ENCODE measurements at places on chromosomes 5 and 9.
A peak's percentile ranks its signal among the peaks of the same experiment; 100 is the strongest.

DNA sequence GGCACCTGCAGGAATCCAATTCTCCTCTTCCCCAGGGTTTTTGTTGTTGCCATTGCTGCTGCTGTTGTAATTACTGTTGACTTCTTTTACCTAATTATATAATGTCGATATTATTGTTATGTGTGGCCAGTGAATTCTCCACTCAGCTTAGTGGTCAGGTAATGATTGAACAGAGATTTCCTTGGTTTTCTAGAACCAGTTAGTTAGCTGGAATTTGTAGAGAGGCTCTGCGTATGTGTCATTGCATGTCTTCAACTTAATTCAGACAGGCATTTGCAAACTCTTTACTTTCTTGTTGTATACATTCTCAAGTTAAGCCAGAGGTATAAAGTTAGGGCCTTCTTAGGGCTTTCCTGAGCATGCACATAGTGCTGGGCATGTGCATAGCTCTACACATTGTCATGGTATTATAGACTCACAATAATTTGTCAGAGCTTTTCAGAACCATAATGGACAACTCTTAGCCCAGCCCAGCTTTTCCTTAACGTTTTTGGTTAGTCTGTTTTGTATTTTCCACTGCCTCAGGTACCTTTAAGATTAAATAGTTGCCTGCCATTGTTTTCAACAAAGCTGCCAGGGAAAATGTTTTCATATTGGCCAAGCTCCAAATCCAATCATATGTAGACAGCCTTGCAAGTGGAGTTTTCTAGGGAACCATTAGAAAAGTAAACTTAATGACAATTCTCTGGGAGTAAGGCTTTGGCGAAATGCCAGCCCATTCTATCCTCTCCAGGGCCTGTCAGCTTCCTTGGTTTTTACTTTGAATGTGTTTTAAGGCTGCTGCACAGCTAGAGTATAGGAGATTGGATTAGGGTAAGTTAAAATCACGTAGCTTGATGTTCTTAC, 68.1 kb downstream of the UBE2R2 start:
- no peak for DNase-seq

DNA sequence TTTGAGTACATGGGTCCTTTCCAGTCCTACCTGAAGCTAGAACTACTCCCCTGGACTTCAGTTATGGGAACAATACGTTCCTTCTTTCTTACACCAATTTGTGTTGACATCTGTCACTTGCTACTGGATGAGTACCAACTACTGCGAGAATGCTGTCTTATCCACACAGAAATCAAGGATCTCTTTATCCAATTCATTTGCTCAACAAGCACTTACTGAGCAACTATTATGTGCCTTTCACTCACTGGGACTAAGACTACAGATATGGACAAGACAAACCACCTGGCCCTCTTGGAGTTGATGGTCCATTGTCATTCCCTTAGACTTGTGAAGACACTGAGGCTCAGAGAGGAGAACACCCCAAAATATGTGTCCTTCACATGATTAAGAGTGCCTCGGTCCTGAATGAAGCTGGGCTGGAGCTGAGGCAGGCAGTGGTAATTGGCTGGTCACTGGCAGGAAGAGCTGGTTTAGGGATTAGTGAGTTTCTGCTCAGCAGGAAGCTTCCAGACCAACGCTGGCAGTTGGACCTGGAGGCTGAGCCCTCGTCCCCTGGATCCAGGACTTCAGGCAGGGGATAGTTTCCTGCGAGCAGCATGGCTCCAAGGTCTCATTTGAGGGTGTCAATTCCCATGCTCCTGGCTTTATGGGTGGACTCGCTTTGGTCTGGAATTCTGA, 8.4 kb upstream of the ARSI start:
- no peak for DNase-seq

GRCh38 chr9:36922548-36922947, 111.5 kb downstream of the PAX5 start:
- no peak for DNase-seq

- peak; percentile 96 for DNase-seq
Measured at GRCh38 chr9:98255578-98256296, at the start of gene TBC1D2. Gene TBC1D2, minus strand, starts transcription at chr9:98255649. Its CDS starts 108 bp downstream, at chr9:98255541.

DNA sequence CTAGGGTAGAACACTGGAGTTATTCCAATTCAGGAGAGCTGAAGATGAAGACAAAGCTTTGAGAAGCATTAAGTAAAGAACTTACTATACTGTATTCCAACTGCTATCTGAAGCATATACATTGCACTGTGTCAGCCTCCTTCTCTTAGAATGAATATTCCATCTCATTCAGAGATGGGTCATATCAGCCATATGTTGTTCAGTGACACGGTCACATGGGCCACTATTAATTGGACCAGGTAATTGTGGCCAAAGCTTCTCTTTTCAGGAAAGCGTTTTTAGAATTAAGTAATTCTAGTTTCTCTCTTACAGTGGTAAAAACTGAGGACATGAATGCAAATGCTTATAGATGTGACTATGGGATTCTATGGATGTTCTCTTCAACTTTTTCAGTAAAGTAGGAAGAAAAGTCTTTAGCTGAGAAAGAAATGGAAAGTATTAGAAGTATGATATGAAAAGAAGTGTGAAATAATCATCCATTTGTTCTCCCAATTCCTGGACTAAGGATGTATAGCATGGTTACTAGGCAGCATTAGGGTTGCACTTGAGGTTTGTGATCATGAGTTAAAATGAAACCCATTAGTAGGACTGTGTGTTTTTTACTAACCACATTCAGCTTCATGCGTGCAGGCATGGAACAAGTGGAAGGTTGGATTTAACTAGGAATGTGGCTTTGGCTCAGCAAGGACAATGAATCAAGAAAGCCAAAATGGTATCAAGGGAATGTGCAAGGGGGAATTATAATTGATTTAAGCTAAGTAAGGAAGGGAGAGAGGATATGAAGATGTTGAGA, 40.9 kb downstream of the CETN3 start:
- no peak for DNase-seq

DNA sequence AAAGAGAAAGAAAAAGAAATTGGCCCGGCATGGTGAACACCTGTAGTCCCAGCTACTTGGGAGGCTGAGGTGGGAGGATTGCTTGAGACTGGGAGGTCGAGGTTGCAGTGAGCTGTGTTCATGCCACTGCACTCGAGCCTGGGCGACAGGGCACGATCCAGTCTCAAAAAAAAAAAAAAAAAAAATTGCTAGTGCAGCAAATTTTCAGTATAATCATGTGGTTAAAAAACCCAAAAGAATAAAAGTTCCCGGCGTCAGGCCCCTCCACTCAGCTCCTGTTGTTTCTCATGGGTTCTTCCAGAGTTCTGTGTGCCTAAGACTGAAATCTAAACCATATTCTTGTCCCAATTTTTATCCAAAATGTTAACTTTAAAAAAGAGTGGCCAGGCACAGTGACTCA, 49.1 kb downstream of the WNK2 start:
- no peak for DNase-seq

DNA sequence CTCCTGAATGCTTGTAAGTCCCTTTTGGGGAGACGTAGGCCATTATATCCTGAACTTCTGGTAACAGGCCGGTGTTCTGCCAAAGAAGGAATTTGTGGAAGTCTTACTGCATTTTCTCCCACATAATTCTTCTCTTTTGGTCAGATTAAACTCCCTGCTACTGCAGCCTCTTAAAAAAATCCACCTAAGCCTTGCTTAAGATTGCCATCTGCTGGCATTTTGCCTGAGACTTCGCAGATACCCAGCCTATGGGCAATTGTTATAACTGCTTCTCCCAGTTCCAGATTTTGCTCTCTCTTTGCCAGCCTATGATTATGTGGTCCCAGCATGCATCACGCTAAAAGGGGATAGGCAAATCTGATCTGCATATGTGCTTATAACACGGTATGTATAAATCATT, 391.6 kb upstream of the CHD1 start:
- no peak for DNase-seq

DNA sequence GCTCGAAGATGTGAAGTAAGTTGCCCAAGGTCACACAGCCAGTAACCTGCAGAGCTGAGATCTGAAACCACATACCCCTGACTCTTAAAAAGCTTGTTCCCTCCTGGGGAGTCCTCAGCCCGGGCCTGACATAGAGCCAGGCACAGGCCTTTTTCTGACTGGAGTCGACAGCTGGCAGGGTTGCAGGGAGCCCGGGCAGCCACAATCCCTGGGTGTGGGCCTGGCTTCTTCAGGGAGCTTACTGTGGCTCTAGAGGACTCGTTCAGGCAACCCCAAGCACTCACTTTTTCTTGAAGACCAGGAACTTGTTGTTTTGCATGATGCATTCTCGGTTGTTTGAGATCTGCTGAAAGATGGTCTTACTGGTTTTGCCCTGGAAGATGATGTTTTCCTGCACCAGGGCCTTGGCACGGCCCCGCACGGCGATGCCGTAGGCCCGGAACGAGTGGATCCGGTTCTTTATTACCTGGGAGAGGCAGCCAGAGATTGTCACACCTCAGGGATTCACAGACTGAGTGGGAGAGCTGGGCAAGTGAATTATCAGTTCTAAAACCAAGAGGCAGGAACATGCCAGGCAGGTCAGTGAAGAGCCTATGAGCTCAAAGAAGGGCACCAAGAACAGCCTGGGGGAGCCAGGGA, 30.0 kb downstream of the POLR1E start:
- no peak for DNase-seq

DNA sequence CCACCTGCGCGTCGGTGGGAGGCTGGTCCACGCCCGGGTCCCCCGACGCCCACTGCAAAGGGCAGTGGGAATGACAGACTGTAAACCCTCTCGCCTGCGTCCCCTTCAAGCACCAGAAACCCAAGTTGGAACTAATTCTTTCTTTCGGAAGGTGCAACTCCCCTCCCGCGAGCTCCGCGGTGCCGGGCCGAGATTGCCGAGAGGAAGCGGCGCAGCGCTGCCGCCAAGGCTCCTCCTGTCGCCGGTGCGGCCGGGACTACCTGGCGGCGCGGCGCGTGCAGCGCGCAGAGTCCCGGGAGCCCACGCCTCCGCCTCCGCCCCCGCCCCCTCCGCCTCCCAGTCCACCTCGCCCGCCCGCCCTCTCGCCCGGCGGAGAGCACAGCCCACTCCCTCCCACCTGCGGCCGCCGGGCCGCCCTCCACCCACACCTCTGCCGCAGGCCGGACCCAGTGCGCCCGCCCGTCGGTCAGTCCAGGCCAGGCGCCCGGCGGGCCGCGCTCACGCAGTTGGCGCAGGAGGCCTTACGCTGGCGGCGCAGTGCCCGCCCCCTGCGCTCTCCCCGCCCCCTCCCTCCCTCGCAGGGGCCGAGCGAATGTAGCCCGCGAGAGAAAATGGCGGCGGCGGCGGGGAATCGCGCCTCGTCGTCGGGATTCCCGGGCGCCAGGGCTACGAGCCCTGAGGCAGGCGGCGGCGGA, at the start of gene MAP3K1:
TSS of gene MAP3K1 (plus strand) at position 587 of the 695 bp plus-strand sequence. CDS start at position 612, 25 bp downstream.
- DNase-seq, result peak; percentile 73

- no peak for DNase-seq
Measured at GRCh38 chr5:147340941-147341340, 106.1 kb downstream of the STK32A start.

GRCh38 chr9:117411547-117411946, 3.3 kb downstream of the ASTN2 start:
- no peak for DNase-seq

- DNase-seq, result no peak
Measured at GRCh38 chr9:105103776-105104175, 140.7 kb upstream of the SLC44A1 start.

- no peak for DNase-seq
Measured at GRCh38 chr9:120696551-120697230, 17.6 kb downstream of the MEGF9 start.

DNA sequence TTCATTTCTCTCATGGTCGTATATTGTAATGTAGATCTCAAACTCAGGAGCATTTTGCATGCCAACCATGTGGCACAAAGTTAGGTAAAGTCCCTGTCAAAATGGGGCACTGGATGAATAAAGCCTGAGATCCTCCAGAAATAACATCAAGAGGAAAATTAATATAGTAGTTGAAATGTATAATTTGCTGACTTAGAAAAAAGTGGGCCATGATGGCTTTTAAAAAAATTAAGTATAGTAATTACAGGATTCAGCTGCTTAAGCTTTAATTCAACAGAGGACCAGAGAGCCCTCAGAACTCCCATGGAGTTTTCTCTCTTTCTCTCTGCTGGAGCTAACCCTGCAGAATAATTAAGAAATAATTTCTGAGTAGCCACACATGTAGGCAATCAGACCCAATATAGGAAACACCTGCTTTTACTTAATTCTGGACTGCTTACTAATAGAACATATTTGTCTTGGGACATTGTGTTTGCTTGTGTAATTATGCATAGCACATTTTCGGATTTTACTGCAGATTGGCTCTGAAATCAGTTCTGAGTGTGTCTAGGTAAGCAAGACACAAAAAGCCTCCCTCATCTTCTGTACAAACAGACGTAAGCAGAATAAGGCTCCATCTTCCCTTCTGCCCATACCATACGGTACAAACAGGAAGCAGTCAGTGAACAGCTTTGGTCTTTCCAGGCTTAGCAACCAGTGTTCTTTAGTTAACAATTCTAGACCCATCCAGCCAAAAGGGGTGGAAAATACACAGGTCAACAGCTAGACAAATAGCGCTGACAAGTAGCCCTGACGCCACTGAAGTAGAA, 26.5 kb upstream of the PCSK1 start:
- no peak for DNase-seq

- DNase-seq, result no peak
Measured at GRCh38 chr9:138049779-138050471, 172.3 kb downstream of the CACNA1B start.

GRCh38 chr9:126628146-126628545, 14.4 kb downstream of the LMX1B start:
- no peak for DNase-seq

DNA sequence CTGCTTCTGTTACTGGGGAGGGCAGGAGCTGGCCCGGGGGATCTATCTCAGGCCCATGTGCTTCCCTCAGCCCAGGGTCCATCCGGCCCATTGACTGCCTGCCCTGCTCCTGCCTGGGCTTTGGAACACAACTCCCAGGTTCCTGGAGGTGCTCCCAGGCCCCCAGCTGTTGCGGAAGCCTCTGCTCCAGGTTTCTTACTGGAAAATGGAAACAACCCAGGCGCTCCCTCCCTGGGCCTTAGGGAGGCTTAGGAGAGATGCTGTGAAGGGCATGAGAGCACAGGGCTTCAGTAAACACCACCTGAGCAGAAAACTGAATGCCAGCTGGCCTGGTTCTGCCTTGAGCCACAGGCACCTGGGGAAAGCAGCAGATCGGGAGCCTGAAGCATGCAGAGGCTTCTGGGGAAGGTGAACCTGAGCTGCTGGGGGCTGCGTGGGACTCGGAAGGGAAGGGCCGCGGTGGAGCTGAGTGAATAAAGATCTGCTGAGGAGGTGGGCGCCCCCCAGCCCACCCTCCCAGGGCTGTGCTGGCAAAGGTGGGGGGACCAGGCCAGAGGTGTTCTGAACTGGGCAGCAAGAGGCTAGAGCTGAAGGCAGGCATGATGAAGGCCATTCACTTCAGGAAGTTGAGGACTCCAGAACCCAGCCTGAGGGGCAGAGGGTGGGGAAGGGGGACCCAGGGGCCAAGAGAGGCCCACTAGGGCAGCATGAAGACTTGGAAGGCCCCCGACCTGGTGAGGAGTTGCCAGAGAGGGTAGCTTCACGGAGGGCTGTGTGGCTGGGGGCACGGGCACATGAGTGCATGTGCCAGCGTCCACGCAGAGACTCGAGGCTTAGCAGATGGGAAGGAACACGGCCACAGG, 64.8 kb downstream of the SHB start:
- no peak for DNase-seq

GRCh38 chr5:9231842-9232241, 314.0 kb downstream of the SEMA5A start:
- no peak for DNase-seq

Measured in activated T-cell treated with anti-CD3 and anti-CD28 coated beads for 1 hour (primary cell).